ENCODE measurements at places on chromosomes 5 and 9. TPM values are rescaled to one million over a fixed set of nuclear protein-coding genes. Genes with fewer than 3 reads are reported as not detected.

Gene ENC1
- 75.0 TPM for total RNA-seq

Gene SLC45A2
- total RNA-seq = not detected

Gene IL7R
- total RNA-seq = 4.1 TPM

DNA sequence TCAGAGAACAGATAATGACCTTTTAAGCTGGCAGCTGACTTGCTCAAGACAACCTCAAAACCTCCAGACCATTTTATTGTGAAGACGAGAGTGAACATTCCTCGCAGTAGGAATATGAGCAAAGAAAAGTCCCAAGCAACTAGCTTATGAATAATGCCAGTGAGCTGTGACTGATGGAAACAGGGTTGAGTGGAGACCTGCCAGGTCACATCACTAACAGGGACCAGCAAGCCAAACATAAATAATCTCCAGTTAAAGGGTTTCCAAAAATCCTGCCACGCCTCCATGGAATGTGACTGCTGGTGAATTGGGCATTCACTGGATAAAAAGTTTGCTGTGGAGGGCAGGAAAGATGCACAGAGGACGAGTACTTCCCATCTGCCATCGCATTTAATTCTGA lies 185.4 kb downstream of the CRB2 start:
- no peak for DNase-seq

GRCh38 chr9:3700772-3701171 lies 175.0 kb upstream of the RFX3 start:
- DNase-seq = no peak

DNA sequence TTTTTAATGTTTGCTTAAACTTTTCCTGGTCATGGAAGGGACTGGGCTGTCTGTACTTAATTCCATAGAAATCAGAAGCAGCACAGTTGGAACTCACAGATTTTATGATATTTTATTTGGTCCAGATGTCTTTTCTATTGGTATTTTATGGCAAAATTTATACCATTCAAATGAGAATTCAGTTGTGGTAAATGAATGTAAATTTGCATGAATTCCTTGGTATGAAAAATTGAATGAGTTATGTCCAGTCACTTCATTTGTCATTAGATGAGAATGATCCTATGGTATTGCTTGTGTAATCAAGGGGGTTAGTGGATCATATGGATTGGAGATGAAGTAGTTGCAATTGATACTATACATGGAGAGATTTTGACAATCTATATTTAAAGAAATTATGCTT lies 188.0 kb downstream of the KDM4C start:
- no peak for DNase-seq

DNA sequence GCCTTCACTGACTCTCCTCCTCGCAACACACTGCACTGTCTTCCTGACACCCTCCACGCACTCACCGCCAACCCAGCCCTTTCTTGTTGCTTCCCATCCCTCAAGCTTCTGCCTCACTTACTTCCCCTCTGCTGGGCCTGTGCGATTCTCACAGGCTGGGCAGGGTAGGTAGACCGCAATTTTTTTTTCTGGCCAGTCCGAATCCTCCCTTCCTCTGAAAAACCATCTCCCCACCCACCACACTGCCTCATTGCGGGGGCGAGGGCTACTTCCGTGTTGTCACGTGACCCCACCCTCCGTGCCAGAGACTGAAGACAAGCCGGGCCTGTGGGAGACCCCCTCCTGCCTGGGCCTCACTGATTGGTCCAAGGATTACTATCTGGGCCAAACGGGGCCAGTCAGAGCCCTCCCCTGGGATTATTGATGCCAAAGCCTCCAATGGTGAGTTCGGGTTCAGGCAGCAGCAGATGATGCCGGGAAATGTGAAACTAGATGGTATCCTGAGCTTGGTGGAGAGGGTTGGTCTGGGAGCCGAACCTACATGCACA lies 73.1 kb downstream of the STK10 start:
- no peak for DNase-seq

- DNase-seq = no peak
These were observed 12.4 kb downstream of the AHRR start for GRCh38 chr5:333945-334344.
